Stimulated activated CD8-positive, alpha-beta memory T cell treated with anti-CD3 and anti-CD28 coated beads, Interleukin-7, amount 100 ng/mL, for 4 hours (primary cell): ENCODE measurements at places on chromosomes 1 and 21.

- DNase-seq = peak; percentile 87
These were observed 4.8 kb downstream of the RUNX3 start for GRCh38 chr1:24925082-24925779.

GRCh38 chr1:194071205-194071604 is 884.8 kb upstream of the B3GALT2 start:
- no peak for DNase-seq

DNA sequence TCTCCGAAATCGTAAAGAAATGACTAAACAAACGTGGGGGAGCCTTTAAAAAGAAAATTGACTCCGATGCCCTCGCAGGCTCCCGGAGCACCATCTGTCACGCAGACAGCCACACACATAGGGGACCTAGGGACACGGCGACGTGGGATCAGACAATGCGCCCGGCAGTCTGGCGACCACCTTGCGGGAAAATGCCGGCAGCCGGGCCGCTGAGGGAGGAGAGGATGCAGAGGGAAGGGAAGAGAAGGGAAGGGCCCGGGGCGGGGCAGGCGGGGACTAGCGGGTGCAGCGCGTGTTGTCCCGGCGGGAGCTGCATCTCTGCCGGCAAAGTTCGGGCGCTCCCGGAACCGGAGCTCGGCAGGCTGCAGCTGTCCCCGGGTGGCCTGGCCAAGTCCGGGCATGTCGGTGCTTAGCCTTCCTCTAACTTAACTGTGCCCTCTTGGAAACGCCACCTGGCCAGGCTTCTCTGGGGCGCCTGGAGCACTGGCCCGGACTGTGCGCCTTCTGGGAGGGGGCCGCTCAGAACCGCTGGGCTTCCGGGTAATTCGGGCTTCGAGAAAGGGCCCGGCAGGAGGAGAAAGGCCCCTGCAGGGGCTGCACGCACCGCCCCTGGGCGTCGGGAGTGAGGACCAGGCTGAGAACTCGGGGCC is 1.8 kb downstream of the NHLH2 start:
- DNase-seq = no peak

GRCh38 chr1:208002672-208003071 is 91.7 kb upstream of the CD34 start:
- no peak for DNase-seq

- no peak for DNase-seq
These were observed 107.5 kb downstream of the DTL start for GRCh38 chr1:212142883-212143530.

GRCh38 chr1:179187043-179187442 is 42.4 kb downstream of the ABL2 start:
- no peak for DNase-seq

- DNase-seq = no peak
These were observed 1.1 kb downstream of the MRPS6 start for GRCh38 chr21:34074283-34075090.

DNA sequence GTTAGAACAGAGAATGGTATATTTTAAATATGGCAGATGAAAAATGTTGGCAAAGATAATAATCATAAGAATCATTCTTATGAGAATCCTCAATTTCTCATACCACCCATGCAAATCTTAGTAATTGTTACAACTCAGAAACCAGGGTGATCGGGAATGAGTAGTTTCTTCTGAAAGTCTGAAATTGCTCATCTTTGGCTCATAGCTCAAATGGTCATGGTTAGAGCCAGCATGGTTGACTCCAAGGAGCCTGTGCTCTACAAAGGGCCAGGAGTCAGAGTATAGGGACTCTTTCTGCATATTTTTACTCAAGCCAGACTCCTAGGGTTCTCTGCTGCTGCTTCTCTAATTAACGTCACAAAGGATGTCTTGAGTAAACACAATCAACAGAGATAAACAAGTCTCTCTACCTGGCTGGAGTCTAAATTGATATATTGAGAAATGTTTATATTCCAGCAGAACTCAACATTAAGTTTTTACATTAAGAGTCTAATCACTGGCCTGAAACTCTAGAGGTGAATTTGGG is 1.9 kb upstream of the ETV3 start:
- no peak for DNase-seq

GRCh38 chr1:33433509-33434362 is 2.8 kb upstream of the PHC2 start:
- no peak for DNase-seq

- DNase-seq = no peak
These were observed 141.1 kb upstream of the SAMSN1 start for GRCh38 chr21:14687268-14687625.

- no peak for DNase-seq
These were observed 246.7 kb downstream of the MRPL39 start for GRCh38 chr21:25360593-25360992.

DNA sequence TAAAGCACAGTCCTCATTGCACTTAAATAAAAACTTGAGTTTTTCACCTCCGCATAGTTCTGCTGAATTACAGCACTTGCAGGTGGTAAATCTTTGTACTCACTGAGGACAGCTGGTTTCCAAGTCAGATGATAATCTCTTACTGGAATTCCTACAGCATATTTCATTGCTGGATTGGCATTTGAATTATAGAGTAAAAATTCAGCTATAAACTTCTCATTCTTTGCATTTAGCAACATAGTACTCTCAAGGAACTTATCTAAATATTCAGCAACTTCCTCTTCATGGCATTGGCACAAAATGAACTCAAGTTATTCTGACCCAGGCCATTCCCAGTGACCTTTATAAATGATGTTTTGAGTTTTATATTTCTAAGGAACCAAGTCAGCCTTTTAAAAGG is 23.4 kb downstream of the GORAB start:
- no peak for DNase-seq

DNA sequence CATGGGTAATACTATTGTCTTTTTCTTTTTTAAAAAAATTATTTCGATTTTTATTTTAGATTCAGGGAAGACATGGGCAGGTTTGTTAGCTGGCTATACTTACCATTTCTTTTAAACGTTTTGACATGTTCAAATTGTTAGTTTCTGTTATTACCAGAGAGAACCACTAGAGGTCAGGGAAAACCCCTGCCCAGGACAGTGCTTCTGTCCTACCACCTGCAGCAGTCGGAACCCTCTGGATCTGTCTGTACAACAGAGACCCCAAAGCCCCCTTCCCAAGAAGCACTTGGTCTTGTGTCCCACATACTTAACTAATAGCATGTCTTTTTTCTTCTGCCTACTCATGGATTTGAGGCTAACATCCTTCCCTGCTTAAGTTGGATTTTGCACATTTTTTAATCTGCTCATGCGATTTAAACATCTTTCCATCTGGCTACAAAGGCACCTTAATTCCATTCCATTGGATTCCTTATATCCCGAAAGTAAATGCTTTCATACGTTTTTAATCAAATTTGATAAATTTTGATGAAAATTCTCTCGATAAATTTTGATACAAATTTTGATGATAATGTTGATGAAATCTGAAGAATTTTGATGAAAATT is 10.0 kb upstream of the C1orf115 start:
- DNase-seq = no peak

DNA sequence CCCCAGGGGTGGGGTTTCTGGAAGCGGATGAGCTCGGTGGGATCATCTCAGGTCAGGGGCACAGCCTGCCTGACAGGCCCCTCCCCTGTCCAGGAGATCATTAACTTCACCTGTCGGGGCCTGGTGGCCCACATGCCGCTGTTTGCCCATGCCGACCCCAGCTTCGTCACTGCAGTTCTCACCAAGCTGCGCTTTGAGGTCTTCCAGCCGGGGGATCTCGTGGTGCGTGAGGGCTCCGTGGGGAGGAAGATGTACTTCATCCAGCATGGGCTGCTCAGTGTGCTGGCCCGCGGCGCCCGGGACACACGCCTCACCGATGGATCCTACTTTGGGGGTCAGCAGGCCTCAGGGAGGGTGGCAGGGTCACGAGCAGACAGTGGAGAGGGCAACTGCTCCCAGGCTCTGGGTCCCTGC is 8.4 kb downstream of the HCN3 start:
- no peak for DNase-seq

DNA sequence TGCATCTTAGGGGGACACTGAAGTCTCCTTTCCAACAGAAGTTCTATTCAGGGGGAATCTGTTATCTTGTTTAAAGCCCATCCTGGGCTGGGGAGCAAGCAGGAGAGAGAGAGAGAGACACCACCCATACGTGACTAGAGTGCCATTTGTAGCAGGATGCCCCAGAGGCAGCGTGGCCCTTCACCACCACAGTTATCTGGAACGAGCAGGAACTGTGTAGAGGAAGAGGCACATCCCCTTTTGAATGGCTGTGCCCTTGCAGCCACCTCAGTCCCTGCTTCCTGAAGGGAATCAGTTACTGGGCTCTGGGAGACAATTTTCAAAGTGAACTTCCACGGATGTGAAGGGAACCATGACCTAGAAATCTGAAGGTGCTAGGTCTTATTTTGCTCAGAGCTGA is 19.4 kb upstream of the LAMTOR5 start:
- DNase-seq = no peak

GRCh38 chr1:167488786-167489185 is 29.5 kb downstream of the CD247 start:
- no peak for DNase-seq

DNA sequence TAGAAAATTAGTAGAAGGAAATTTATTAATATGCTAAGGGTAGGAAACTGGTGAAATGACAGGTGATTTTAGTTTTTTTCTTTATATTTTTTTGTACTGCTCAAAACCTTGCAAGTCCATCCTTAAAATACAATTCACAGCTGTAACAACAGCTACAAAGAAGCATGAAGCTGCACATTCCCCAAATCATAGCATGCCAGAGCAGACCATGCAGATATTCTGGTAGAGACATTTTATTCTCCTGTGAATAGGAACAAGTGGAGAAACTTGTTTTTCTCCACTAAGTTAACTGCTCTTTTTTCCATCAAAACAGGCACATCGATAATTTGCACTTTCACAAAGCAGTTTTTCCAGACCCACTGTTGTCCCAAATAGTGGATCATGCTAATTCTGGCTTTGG is 1125.7 kb downstream of the BRINP3 start:
- no peak for DNase-seq

DNA sequence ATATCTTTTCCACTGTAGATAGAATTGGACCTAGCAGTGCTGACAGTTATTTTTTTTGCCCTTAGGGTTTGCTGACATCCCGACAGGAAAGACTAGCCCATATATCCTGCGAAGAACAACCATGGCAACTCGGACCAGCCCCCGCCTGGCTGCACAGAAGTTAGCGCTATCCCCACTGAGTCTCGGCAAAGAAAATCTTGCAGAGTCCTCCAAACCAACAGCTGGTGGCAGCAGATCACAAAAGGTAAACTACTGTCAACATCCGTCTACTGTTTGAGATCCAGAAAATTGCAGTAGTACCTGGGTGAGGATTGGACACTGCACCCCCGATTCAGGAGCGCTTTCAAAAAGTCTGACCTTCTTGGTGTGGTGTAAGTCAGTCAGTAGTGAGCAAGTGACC is 55.8 kb downstream of the CENPF start:
- no peak for DNase-seq

DNA sequence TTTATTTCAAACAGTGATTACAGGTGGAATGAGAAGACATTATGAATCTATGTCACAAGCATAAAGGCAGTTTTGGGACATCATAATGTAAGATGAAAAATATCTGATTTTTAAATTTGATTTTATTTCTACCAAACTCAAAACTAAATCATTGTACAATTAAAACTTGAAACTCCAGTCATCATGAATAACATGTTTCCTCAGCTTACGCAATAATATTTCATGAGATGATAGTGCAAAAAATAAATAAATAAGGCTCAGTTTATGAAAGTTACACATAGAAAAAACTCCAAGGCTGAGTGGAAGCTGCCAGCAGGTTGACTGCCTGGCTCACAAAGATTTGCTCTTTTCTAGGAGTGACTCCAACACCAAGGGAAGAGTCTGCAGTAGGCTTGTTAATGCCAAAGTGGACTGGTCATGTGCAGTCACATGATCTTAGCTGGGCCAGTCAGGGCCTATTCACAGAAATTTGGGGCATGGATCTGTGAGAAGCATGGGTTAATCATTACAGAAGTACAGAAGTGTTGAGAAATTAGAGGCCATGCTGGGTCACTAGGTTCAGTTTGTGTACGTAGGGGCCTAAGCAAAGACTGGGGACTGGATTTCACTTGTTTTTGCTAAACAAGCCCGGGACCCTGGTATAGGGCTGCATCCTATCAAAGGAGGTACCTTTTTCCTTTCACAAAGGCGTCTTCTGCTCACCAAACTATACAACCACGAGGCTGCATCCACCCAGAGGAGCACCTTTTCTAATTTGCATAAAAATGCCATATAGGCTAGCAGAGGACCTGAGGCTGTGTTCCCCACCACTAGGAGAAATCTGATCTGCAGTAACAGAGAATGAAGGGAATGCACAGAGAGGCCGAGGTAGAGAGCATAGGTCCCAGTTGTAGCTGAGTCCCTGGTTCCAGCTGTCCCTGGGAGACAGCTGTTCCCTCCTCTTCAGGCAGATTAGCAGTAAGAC is 4.9 kb upstream of the ABCA4 start:
- DNase-seq = no peak

DNA sequence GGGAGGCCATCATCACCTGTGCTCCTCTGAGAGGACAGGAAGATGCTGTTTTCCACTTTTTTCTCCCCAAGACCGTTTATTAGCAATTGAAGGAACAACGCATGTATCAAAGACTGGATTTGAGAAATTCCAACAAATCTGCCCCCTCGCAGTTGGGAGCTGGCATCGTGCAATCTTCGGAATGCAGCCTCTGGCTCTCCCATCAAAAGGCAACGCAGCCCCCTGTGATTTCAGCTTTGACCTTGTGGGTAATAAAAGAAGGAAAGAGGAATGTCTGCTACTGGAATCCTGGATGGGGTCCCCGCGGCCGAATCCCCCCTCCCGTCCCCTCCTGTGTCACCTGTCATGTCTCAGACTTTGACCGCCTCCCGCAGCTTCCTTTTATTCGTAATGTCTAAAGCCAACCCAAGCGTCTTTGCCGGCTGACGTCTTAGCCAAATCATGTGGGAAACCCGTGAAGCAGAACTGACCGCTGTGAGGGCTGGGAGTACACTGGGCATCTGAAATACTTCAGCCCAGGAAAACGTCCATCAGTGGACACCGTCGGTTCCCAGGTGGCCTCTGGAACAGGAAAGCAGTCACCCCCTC is 101.5 kb downstream of the WDR4 start:
- no peak for DNase-seq

GRCh38 chr1:57013522-57013921 is 47.7 kb upstream of the C8B start:
- no peak for DNase-seq

GRCh38 chr1:61215119-61215518 is 132.8 kb downstream of the NFIA start:
- DNase-seq = no peak
